ENCODE measurements at places on chromosomes 7 and 10.
A peak's percentile ranks its signal among the peaks of the same experiment; 100 is the strongest.

- no peaks in the 10 kb centered on the region for H3K4me1 ChIP-seq
- H3K27ac ChIP-seq, result no peak overlapping the region
- no peaks in the 10 kb centered on the region for H3K36me3 ChIP-seq
- H3K27me3 ChIP-seq, result no peaks in the 10 kb centered on the region
- H3K4me3 ChIP-seq, result no peak overlapping the region
Measured at GRCh38 chr7:50983850-50984249, 201.2 kb upstream of the GRB10 start.

- no peak for DNase-seq
- no peaks in the 10 kb centered on the region for H3K36me3 ChIP-seq
- H3K27me3 ChIP-seq, result no peaks in the 10 kb centered on the region
- no peaks in the 10 kb centered on the region for H3K4me1 ChIP-seq
Measured at GRCh38 chr10:4013651-4014121, 228.7 kb upstream of the KLF6 start.

GRCh38 chr10:16866541-16867275, 49.5 kb upstream of the RSU1 start:
- H3K27me3 ChIP-seq, result no peaks in the 10 kb centered on the region
- H3K4me3 ChIP-seq, result no peak overlapping the region
- no peak for DNase-seq
- H3K4me1 ChIP-seq, result peaks cover 37% of the 10 kb centered on the region
- H3K36me3 ChIP-seq, result no peaks in the 10 kb centered on the region

GRCh38 chr7:27835376-27835775, 95.4 kb downstream of the TAX1BP1 start:
- no peaks in the 10 kb centered on the region for H3K36me3 ChIP-seq
- peaks cover 7% of the 10 kb centered on the region for H3K4me1 ChIP-seq
- no peaks in the 10 kb centered on the region for H3K27me3 ChIP-seq
- no peak for DNase-seq
- no peak overlapping the region for H3K4me3 ChIP-seq

DNA sequence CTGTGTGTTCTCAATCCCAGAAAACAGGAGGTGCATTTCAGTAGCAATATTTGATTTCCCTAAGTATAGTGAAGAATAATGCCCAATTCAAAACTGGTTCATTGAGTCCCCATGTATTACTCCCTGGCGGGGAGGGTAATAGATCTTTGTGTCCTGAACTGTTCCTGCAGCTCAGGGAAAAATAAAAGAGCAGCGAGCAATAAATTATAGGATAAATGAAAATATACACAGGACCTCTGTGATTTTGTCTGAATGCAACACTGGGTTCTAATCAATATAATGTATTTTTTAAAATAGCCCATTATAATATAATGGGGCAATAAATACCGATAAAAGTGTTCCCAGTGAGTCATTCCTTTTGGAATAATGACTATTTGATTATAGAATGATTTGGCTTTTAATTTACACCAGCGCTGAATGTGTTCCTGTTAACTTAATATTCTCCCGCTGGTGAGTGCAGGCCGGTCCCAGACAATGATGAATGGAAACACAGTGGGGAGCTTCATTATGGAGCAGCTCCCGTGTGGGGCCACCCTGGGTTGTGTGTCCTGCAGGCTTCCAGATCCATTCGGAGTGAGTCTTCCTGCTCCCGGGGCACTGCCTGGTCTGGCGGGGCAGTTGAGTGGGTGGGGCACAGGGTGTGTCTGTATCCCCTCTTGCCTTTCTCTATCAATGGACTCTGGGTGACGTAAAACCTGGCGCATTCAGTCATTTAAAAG, 263.1 kb downstream of the ACTR3B start:
- H3K27me3 ChIP-seq, result peaks cover 37% of the 10 kb centered on the region
- DNase-seq, result no peak
- H3K4me1 ChIP-seq, result no peaks in the 10 kb centered on the region
- H3K27ac ChIP-seq, result no peak overlapping the region
- no peaks in the 10 kb centered on the region for H3K36me3 ChIP-seq

- H3K27me3 ChIP-seq, result no peaks in the 10 kb centered on the region
- H3K4me3 ChIP-seq, result no peak overlapping the region
- H3K27ac ChIP-seq, result no peak overlapping the region
- H3K4me1 ChIP-seq, result no peaks in the 10 kb centered on the region
- DNase-seq, result peak; percentile 21
Measured at GRCh38 chr10:86868353-86868752, 89.1 kb downstream of the MMRN2 start.

DNA sequence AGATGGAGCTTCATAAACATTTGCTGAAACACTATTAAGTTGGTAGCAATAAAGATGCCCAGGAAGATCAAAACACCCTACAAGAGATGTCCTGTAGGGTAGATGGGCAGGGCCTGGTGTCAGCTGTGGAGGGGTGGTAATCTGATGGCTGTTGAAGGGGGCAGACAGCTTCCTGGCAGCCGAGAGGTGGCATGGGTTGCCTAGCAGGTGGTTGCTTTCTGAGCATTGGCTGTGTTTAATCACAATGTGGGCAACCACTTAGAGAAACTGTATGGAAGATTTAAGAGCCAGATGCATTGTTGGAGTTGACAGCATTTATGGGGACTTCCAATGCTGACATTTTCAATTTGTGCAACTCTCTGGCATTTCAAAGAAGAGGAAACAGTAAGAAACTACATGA, 79.9 kb upstream of the SLC26A5 start:
- DNase-seq, result no peak
- no peaks in the 10 kb centered on the region for H3K4me1 ChIP-seq
- no peak overlapping the region for H3K27ac ChIP-seq
- no peaks in the 10 kb centered on the region for H3K27me3 ChIP-seq
- no peak overlapping the region for H3K4me3 ChIP-seq

- H3K4me1 ChIP-seq, result no peaks in the 10 kb centered on the region
- H3K27me3 ChIP-seq, result no peaks in the 10 kb centered on the region
- H3K4me3 ChIP-seq, result no peak overlapping the region
- DNase-seq, result no peak
- no peaks in the 10 kb centered on the region for H3K36me3 ChIP-seq
- H3K27ac ChIP-seq, result no peak overlapping the region
Measured at GRCh38 chr7:71191771-71192170, 59.8 kb downstream of the GALNT17 start.

- H3K27ac ChIP-seq, result no peak overlapping the region
- no peaks in the 10 kb centered on the region for H3K36me3 ChIP-seq
- H3K4me3 ChIP-seq, result no peak overlapping the region
- no peaks in the 10 kb centered on the region for H3K4me1 ChIP-seq
Measured at GRCh38 chr10:17035446-17035845, 94.2 kb downstream of the CUBN start.

- no peaks in the 10 kb centered on the region for H3K27me3 ChIP-seq
- DNase-seq, result no peak
- no peak overlapping the region for H3K27ac ChIP-seq
- H3K4me1 ChIP-seq, result 0 out of 2 replicates have a peak, but pooled peaks cover 2% of the 10 kb centered on the region
- no peak overlapping the region for H3K4me3 ChIP-seq
Measured at GRCh38 chr10:32271617-32272016, 75.3 kb downstream of the EPC1 start.

- no peak overlapping the region for H3K27ac ChIP-seq
- H3K36me3 ChIP-seq, result peaks cover 53% of the 10 kb centered on the region
- no peaks in the 10 kb centered on the region for H3K4me1 ChIP-seq
- no peak overlapping the region for H3K4me3 ChIP-seq
Measured at GRCh38 chr7:130174237-130174959, 30.8 kb downstream of the TMEM209 start.

GRCh38 chr7:30460246-30460633, 18.3 kb downstream of the NOD1 start:
- H3K27me3 ChIP-seq, result no peaks in the 10 kb centered on the region
- H3K4me1 ChIP-seq, result peaks cover 11% of the 10 kb centered on the region
- peaks cover 9% of the 10 kb centered on the region for H3K36me3 ChIP-seq
- no peak overlapping the region for H3K4me3 ChIP-seq
- no peak overlapping the region for H3K27ac ChIP-seq

DNA sequence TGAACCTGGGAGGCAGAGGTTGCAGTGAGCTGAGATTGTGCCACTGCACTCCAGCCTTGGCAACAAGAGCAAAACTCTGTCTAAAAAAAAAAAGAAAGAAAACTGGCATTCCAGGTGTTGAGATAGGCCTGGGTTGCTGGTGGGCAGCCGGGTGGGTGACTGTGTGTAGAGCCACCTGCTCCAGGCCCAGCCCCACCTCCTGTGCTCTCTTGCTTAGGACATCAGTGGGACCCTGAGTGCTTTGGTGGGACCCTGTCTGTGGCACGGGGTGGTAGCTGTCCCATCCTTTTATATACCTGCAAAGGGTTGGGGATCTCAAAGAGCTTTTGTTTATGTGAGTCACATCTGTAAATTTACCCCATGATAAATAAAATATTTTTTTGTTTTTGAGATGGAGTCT, 6.2 kb downstream of the PAOX start:
- H3K4me3 ChIP-seq, result no peak overlapping the region
- H3K36me3 ChIP-seq, result no peaks in the 10 kb centered on the region
- no peak for DNase-seq

GRCh38 chr7:134029743-134030142, 97.4 kb upstream of the LRGUK start:
- no peak overlapping the region for H3K27ac ChIP-seq
- no peaks in the 10 kb centered on the region for H3K27me3 ChIP-seq
- H3K36me3 ChIP-seq, result no peaks in the 10 kb centered on the region

DNA sequence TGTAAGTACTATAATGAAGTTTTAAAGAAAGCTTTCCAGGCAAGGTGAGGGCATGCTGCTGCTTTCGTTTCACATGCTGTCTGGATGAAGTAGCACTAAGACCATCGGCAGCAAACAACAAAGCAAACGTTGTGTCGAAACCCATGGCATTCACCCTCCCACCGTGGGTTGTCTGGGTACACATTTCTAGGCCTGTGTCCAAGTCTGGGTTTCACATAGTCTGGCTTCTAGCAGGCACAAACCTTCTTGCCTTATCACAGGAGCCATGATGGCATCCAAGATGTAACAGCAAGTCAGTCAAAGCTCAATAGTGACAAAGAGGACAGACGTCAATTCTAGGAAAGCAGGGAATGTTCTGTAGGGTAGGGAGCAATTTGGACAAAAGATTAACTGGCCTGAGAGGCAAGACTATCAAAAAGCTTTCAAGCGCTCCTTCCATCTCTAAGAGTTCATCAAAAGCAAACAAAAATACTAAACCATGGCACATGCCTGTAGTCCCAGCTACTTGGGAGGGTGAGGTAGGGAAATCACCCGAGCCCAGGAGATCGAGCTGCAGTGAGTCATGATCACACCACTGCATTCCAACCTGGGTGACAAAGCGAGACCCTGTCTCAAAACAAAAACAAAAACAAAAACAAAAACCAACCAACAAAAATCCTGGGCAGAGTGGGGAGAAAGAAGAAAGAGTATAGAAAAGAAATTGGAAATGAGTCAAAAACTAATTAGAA, 42.7 kb downstream of the PAXIP1 start:
- H3K4me3 ChIP-seq, result no peak overlapping the region
- no peaks in the 10 kb centered on the region for H3K4me1 ChIP-seq
- H3K27ac ChIP-seq, result no peak overlapping the region
- no peaks in the 10 kb centered on the region for H3K27me3 ChIP-seq

DNA sequence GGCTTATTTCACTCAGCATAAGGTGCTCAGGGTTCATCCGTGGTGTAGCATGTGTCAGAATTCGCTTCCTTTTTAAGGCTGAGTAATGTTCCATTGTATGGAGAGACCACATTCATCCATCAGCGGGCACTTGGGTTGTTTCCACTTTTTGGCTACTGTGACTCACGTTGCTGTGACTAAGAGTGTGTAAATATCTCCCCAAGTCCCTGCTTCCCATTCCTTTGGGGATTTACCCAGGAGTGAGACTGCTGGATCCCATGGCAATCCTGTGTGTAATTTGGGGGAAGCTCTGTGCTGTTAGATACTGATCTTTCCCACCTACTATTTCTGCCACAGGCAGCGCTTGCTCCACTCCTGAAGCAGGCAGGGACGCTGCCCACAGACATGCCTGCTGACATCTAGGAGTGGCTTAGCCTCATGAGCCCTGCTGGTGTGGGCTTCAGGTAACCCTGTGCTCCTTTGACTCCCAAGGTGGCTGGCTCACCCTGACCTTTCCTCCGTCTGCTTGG, 346.0 kb downstream of the FRMD4A start:
- H3K27ac ChIP-seq, result no peak overlapping the region
- H3K36me3 ChIP-seq, result no peaks in the 10 kb centered on the region
- H3K4me1 ChIP-seq, result peaks cover 11% of the 10 kb centered on the region
- no peaks in the 10 kb centered on the region for H3K27me3 ChIP-seq

DNA sequence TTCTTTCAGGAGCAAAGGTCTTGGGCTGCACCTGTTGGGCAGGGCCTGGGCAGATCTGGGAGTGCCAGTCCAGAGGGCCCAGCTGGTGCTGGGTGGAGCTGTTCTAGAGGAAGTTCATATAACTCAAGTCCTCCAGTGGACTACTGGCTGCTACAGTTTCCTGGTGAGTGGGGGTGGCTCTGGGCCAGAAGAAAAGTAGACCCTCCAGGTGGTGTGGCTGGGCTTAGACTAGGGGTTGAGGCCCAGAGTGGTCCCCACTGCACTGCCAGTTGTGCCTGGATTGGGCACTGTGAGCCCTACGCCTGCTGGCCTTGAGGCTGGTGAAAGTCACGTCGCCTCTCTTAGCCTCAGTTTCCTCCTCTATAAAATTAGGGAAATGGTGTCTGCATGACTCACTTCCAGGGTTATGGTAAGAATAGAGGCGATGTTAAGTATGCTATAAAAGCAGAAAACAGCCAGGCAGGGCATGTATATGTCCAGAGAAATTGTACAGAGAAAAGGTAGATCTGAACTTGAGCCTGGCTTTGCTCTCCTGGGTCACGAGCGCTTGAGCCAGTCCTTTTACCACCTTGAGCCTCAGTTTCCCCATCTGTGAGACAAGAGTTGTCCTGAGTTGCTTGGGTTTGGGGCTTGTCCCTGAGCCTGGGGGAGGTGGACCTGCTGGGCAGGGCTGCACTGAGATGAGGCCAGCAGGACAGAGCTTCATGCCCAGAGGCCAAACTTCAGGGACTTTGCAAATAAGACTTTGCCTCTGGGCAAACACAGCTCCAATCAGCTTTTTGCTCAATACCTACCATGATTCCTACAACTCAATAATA, 3.8 kb upstream of the CLDN3 start:
- no peaks in the 10 kb centered on the region for H3K4me1 ChIP-seq
- DNase-seq, result no peak
- H3K27ac ChIP-seq, result no peak overlapping the region

DNA sequence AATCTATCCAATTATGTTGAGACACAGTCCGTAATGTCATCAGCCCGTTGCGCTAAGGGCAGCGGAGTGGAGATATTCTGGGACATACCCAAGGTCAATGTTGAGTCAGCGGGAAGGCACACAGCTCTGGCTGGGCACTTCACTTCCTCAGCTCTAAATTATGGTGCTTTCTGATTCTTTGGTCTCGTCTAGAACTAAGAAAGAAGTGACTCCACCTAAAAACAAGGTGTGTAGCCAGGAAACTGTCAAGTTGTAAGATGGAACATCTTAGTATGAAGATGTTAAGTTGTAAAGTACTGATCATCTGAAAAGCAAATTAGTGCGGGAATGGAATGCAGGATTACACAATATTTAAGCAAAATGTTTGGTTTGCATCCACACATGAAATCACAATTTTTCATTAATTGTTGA, 43.1 kb downstream of the BAIAP2L1 start:
- DNase-seq, result no peak
- H3K4me1 ChIP-seq, result peaks cover 23% of the 10 kb centered on the region
- H3K36me3 ChIP-seq, result peaks cover 2% of the 10 kb centered on the region
- no peak overlapping the region for H3K27ac ChIP-seq
